HT1080 (cell line): ENCODE measurements at places on chromosomes 5 and 9.

DNA sequence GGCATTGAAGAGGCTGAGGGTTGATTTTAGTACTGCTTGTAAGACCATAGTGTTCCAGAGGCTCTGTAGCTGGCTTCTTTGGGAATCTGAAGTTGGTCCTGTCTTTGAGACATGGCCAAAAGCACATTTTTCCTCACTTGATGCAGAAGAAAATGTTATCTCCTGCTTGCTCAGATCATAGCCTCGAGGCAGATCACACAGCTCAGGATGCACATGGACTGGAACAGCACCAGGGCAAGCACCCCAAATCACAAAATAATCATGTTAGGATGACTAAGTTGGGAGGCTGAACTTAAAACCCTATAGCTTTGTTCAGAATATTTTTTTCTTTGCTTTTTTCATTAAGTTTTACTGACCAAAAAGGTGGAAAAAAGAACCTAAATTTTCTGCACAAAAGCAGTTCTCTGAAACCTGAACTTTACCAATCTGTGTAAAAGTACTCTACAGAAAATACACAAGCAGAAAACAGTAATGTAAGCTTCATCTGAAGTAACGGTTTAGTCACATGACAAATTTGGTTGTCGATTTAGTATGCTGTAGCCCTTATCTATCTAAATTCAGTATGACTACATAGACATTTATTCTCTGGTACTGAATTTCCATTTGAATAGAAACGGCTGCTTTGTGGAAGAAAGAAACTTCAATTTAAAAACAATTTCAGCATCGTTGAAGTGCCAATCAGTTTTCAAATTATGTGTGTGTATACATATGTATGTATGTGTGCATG is 3.4 kb downstream of the KLHL9 start:
- DNase-seq, result no peak

GRCh38 chr9:2109069-2109650 is 94.0 kb downstream of the SMARCA2 start:
- DNase-seq, result no peak

GRCh38 chr5:103894882-103895281 is 332.3 kb upstream of the NUDT12 start:
- DNase-seq, result no peak

- DNase-seq, result no peak
These were observed 52.1 kb downstream of the GDNF start for GRCh38 chr5:37787742-37788141.

- no peak for DNase-seq
These were observed at the start of gene LPAR1 for GRCh38 chr9:111038331-111039230. Gene LPAR1 (minus strand): TSS chr9:111038470. CDS start chr9:110972117, 66,353 bp downstream.

- DNase-seq, result no peak
These were observed 239.1 kb upstream of the NUDT12 start for GRCh38 chr5:103801681-103802080.

DNA sequence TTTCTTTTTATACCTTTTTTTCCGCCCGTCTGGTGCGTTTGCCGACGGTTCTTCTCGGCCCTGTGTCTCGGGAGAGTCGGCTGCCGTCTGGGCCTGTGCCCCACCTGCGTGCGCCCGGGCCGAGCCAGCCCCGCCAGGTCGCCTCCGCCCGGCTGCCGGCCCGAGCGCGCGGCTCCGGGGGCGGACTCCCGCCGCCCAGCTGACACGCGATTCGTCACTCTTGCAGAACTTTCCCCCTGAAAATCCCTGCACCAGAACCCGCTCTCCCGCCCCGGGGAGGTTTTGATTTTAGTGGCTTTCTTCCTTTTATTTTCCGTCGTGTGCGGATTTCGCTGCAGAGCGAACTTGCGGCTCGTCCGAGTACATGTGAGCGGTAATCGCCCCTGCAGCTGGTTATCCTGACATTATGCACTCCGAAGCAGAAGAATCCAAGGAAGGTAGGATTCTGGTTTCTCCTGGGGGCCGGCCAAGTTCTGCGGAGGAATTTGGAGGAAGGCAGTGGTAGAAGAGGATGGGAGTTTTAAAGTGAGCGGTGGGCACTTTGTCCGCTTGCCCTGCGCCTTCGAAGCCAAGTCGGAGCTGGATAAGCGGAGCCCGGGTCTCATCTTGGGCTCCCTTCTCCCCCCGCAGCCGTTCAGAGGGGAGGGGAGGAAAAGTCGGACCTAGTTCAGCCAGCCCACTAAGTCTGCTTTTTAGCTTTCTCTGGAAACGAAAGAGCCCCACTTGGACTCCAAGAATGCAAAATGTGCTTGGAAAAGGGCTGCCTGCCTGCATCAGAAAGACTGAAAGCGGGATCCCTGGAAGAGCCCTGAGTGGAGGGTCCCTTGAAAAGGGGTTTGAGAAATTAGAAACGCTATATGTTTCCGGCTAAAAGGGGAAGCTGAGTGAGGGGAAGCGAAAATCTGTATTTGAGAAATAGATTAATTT is at the start of gene TNFAIP8:
TNFAIP8 (plus strand) TSS at position 335 of the 927 bp plus-strand sequence; CDS start at position 407, 72 bp downstream.
- peak; percentile 18 for DNase-seq

- no peak for DNase-seq
These were observed 23.9 kb downstream of the UGCG start for GRCh38 chr9:111920531-111920930.

DNA sequence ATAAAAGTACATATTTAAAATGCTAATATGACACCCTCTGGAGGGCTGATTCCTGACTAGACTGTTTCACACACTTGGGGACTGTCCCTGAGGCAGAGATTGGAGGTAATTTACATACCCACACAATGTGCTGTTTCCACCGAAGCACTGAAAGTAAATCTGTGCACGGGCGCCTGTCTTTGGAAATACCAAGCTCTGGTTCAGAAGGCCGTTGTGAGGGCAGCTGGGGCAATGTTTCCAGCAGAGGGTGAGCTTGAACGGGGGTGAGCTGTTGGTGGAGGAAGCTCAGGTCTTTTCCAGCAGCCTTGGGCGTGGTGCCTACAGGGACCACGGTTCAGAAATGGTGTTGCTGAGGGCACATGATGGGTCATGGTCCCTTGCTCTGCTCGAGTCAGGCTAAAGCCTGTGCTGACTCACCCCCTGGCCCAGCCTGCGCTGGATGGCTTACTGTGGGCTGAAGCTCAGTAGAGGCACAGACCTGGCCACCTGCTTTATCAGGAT is 25.8 kb upstream of the HMCN2 start:
- DNase-seq, result no peak

GRCh38 chr5:133196441-133197085 is 144.8 kb downstream of the HSPA4 start:
- DNase-seq, result no peak

DNA sequence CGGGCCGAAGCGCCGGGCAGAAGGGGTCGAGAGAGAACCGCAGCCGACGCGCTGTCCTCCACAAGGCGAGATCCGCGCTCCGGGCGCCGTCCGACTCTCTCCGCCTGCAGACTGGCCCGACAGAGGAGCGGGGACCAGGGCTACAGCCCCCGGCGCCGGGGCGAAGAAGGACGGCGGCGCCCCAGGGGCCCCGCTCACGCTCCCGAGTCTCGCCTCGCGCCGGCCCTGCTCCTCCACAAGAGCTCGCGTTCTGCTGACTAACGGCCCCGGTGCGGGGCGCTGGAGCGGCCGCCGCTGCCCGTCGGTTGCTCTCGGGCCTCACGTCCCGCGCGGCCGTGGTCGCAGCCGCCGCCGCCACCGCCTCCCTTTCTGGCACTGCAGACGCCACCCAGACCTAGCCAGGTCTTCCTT is 338 bp downstream of the ABHD17B start:
- no peak for DNase-seq

- DNase-seq, result no peak
These were observed 37.1 kb downstream of the VAV2 start for GRCh38 chr9:133954862-133955529.

DNA sequence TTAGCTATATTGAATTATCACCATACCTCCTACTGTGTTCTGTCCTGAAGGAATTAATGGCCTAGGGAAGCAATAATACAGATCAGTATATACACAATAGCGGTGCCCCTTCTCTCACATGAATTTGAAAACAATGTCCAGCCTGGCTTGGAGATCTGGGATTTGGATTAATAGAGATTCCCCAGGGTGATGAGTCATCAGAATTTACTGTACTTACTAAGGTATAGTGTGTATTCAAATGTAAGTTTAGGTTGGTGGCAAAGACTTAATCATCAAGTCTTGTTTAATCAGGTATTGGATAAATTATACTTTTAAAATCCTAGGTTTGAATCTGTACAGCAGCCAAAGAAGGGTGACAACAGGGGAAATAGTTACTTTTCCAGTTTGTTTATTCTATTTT is 121.5 kb downstream of the FEM1C start:
- peak; percentile 33 for DNase-seq

GRCh38 chr5:107395632-107396350 is 274.9 kb downstream of the EFNA5 start:
- no peak for DNase-seq

DNA sequence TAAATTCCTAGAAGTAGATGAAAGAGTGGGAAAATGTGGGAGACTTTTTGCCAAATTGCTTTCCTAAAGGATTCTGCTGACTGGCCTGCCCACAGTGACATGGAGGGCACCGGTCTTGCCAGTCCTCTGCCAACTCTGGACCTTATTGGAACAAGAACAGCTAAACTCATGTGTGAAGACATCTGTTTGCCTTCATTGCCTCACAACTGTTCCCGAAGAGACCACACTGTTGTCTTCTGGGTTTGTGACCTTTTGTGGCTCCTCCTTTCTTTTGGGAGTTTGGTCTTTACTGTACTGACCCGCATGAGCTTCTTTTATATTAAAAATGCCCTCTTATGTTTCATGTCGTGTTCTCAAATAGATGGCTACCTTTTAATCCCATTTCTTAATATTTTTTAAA is 16.1 kb upstream of the WNK2 start:
- no peak for DNase-seq

GRCh38 chr5:110616009-110616408 is 110.5 kb downstream of the TMEM232 start:
- DNase-seq, result no peak

DNA sequence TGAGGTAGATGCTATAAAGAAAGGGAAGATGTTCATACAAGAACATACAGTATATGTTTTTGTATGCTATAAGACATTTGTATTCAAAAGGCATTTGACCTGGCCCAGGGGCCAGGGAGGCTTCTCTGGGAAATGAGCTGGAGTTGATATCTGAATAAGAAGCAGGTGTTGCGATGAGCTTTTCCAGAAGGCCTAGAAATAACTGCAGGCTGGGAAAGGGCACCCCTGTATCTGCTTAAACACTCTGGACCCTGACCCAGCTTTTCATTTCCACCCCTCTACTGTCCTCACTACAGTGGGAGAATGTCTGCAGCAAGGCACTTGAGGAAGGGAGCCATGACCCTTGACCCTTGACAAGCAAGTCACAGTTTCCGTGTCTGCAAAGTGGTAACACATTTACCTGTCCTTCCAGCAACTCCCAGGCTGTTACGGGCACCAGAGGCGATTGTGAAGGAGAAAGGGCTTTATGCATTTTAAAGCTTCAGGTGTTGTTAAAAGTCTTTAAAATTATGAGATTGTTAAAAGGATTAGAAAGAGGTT is 88.2 kb upstream of the PANK3 start:
- no peak for DNase-seq

DNA sequence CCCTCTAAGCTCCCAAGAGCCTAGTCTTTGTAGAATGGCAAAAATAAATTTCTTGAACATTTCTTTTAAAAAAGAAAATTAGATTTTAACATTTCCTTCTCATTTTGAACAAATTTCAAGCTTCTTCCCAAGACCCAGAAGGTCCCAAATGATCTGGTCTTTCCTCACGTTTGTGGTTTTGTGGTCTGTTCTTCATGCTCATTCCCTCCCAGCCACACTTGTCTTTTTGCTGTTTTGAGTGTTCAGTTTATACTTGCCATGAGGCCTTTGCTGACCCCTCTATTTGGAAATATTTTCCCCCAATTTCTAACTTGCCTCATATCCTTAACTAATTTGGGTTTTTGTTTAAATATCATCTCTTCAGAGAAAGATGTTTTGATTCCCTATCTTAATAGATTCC is 133.4 kb upstream of the PAPPA start:
- DNase-seq, result no peak

- DNase-seq, result no peak
These were observed 182.9 kb downstream of the SAXO1 start for GRCh38 chr9:18849890-18850677.

GRCh38 chr9:545480-545879 is 296.0 kb upstream of the DMRT1 start:
- no peak for DNase-seq

DNA sequence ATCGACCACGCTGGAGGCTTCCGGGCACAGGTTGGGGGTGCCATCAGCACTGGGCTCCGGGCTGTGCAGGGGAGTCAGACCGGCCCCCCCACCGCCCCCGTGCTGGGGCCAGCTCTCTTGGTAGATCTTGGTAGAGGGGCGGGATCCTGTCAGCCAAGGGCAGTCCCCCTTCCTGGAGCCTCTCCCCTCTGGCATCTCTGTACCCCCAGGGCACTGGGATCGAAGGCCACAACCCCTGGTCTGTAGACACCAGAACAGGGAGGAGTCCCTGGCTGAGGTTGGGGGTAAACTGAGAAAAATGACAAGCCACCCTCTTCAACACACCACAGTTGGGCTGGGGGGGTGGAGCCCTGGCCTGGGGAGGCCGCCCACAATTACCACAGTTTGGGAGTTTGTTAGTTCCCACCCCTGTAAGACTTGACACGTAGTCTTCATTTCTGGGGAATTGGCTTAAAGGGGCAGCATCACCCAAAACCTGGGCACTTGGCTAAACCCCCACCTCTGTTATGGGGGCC is 882 bp downstream of the CERCAM start:
- no peak for DNase-seq

GRCh38 chr5:1946122-1946677 is 63.5 kb upstream of the IRX4 start:
- no peak for DNase-seq

DNA sequence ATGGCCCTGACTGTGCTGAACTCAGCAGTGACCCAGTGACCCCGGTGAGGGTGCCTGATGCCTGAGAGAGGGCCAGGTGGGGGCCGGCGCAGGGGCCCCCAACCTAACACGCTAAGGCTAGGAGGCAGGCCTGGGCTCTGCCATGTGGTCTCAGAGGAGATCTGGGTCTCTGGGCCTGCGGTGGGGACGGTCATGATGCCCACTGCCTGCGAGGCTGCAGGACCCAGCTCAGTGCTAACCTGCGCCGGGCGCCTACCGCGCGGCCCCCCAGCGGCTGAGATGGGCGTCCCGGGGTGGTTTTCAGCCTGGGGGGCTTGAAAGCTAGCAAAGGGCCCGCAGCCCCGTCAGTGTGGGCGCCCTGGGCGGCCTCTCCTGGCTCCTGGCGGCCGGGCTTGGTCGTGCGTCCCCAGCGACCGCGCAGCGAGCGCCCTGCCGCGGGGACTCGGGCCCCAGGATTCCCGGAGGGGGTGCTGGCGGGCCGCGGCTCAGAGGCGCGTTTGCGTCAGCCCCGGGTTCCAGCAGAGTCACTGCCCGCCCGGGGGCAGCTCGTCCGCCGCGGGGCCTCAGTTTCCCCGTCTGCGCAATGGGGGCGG is 2.5 kb downstream of the EGFL7 start:
- DNase-seq, result no peak

- no peak for DNase-seq
These were observed 76.0 kb upstream of the PHYKPL start for GRCh38 chr5:178308541-178309092.
